Neural cell (in vitro differentiated cells): ENCODE measurements at places on chromosomes 2 and 18. TPM values are rescaled to one million over a fixed set of nuclear protein-coding genes. Genes with fewer than 3 reads are reported as not detected.

Gene GKN1
- not detected in 2 replicates for polyA plus RNA-seq

Gene TTC39C
- 19.9 and 29.7 TPM in 2 replicates for polyA plus RNA-seq

Gene PARD3B
- 0.36 and 0.54 TPM in 2 replicates for polyA plus RNA-seq

Gene FKBP1B
- polyA plus RNA-seq, result 154 and 183 TPM in 2 replicates

Gene RPRM
- polyA plus RNA-seq, result 2.8 and 5.6 TPM in 2 replicates

Gene CYRIA
- 64.0 and 67.0 TPM in 2 replicates for polyA plus RNA-seq

Gene ABCB11
- not detected in 2 replicates for polyA plus RNA-seq

Gene NOL4
- polyA plus RNA-seq, result 61.0 and 72.0 TPM in 2 replicates

Gene VWA3B
- not detected in 2 replicates for polyA plus RNA-seq

Gene SH2D6
- polyA plus RNA-seq, result not detected in 2 replicates
